ENCODE measurements at places on chromosomes 3 and 15.

- DNase-seq: peak; percentile 7
Measured at GRCh38 chr3:14274999-14275961, 96.7 kb downstream of the LSM3 start.

- no peak for DNase-seq
Measured at GRCh38 chr15:78148392-78149067, 632 bp upstream of the IDH3A start.

DNA sequence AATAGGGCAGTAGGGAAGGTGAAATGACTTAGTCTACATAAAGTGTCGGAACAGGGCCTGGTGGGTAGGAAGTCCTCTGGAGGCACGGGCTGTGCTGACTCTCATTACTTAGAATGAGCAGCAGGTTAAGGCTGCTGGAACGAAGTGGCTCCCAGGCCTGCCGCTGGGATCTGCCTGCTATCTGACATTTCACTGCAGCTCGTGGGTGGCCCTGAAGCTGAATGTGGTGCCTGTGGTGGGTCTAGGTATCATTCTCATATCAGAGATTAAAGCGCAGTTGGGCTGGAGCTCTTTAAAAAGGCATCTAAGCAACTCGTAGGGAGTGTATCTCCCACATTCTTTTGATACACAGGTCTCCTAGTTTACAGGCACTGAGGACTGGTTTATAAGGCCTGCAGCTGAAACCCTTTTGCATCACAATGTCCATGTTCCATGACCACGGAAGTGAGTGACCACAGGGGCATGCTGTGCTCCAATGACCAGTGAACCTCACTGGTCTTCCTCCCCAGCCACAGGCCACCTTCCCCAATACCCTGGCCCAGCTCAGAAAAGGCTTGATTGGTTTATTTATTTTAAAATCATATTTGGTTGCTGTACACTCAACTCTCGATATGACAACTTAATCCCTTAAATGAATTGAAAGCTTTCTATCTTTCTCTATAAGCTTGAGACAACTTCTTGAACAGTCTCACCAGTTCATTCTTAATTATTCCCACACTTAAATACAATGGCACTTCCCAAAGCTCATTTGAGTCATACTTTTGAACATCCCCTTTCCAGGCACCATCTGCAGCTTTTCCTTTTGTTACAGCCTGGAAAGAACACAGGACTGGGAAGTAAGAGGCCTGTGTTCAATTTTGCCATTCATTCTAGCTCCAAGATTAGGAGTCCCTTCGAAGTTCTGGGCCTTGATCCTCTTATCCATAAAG, 19.0 kb downstream of the ADAMTS9 start:
- DNase-seq: no peak

GRCh38 chr15:45083223-45083622, 30.7 kb downstream of the DUOX2 start:
- no peak for DNase-seq

GRCh38 chr15:93803421-93804152, 427.8 kb upstream of the MCTP2 start:
- no peak for DNase-seq

- DNase-seq: no peak
Measured at GRCh38 chr3:134929976-134930375, 134.9 kb downstream of the EPHB1 start.
